ENCODE measurements at places on chromosomes 3 and 15. TPM values are rescaled to one million over a fixed set of nuclear protein-coding genes. Genes with fewer than 3 reads are reported as not detected.

GRCh38 chr3:67418426-67419217, 235.8 kb downstream of the SUCLG2 start:
- no peak for DNase-seq

DNA sequence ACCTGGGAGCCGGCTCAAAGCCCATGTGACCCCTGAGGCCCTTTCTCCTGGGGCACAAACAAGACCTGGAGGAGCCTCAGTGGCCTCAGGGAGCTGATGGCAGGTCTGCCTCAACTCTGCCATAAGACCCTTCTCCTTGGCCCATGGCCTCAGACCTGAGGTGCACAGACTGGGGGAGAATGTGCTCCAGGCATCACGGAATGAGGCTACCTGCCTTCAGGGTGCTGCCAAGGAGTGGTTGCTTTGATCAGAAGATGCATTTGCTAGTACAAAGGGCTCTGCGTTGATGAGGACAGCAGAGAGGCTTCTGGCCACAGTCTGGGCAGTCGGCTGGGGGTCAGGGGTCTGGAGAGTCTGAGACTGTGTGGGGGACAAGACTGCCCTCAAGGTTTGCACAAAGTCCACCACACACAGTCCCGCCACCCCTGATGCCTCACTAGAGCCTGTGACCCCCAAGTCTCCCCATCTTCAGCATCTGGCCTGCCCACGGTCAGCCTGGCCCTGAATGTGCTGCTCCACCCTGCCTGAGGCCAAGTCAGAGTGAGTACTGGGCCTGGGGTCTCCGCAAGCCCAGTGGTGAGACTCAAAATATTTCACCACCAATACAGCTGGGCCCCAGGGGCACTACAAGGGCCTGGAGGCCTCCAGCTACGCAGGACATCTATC, 26.6 kb downstream of the ALDH1L1 start:
- DNase-seq: peak; percentile 63

DNA sequence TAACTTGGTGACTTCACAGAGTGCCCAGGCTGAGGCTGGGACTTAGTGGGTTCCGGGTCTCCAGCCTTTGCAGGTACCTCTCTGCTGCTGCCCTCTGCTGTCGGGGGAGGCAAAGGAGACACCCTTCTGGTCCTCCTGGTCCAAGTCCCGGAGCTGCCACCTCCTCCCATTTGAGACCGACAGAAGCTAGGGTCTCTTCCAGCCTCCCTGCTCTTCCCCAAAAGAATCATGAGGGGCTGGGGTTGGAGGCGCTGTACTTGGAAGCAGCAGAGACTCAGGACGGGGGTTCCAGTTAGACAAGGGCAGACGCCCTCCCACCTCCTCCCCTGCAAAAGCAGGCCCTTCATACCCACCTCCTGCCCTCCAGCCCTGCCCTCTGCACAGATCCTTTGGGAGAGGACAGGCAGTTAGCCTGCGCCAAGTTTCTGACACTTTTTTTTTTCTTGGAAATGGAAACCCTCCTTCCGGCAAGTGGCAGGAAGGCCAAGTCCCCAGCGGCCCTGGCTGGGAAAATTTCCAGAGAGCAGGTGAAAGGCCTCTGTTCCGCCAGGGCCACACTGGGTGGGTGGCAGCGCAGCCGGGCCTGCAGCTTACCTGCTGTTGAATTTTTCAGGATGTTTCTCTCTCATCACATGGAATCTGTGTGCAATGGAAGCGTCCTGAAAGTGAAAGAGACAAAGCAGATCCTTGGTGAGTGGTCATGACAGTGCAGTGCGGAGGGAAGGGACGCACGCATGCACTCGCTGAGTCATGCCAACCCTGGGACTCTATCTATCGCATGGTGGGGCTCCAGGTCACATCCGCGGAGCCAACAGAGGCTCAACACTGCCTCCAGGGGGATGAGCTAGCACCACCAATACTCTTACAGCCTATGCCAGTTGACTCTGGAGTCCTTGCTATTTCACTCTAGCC, 119.9 kb downstream of the DGKG start:
- DNase-seq: no peak

DNA sequence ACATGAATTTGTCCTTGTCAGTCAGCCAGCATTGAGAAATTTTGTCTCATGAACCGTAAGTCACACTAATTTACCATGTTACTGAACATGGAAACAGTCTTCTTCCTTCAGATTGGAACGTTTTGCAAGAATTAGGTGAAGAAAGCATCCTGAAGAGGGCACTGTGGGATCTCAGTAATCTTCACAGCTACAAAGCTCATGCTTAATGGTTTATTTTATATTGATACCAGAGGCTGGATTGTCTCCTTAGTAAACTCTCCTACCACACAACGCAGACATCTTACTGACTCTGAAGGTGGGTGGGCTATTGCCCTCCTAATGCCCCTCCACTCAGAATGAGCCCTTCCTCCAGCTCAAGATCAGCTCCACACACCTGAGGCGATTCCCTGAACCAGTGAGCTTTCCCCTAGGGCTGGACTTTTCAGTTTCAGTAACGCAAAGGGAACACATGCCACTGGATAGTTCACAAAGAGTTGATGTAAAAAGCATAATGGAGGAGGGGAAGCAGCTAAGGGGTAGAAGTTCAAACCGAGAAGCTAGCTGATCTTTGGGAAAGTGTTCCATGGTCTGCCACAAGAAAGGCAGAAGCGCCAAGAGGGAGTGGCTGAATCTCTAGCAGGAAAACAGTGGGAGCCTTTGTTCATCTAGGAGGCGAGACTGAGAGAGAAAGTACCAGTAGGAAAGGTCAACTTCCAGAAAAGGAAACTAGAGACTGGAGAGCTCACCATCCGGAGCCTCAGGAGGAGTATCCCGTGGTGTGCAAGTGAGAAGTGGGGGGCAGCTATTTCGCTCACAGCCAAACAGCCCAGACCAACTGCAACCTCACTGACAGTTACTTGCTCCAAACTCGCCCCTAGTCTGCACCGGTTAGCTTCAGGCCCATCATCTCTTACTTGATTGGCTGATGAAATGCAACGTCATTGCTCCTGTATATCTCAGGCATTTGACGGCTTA, at the start of gene SLC9C1:
Gene SLC9C1 (minus strand): TSS at position 849 of the 954 bp plus-strand sequence. CDS start 7,425 bp downstream, outside the sequence.
- DNase-seq: no peak

DNA sequence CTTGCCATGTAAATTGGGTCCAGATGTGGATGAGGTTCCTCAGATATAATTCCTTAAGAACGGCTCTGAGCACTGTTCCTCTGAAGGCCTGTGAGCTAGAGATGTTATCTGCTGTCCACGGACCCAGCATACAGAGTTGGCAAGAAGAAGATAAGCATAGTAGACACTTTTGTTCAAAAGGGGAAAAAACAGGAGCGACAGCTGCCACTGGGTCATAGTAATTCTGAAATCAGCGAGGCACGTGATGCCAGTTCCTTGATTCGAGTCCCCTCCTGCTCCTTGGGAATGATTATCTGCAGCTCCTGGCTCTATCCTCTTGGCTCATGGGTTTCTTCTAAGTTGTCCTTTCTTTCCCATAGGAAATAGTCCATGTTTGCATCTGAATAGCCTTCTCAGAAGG, 2.5 kb upstream of the RAB7A start:
- no peak for DNase-seq

- DNase-seq: no peak
Observed at GRCh38 chr3:13011573-13012220, 61.5 kb downstream of the IQSEC1 start.

GRCh38 chr3:11635680-11636393, 7.9 kb downstream of the VGLL4 start:
- DNase-seq: no peak

GRCh38 chr3:141410408-141410807, 42.1 kb downstream of the ZBTB38 start:
- no peak for DNase-seq

- DNase-seq: no peak
Observed at GRCh38 chr3:26171006-26171405, 381.1 kb downstream of the OXSM start.

DNA sequence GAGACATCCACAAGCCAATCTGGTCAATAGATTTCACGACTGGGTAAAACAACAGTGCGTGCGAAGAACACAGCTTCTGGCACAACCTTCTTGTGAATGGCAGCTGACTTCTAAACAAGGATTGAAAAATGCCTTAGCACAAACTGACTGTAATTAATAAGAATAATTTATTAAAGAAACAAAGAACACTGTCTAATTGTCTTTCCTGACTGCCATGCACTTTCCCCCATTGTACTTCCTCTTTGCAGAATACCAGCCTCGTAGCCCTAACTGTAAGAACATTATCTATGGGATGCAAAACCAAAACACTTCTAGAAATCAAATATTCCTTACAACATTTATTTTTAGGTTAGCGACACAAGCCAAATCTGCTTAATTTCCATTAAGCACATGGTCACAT, 6.5 kb downstream of the FOXP1 start:
- no peak for DNase-seq

DNA sequence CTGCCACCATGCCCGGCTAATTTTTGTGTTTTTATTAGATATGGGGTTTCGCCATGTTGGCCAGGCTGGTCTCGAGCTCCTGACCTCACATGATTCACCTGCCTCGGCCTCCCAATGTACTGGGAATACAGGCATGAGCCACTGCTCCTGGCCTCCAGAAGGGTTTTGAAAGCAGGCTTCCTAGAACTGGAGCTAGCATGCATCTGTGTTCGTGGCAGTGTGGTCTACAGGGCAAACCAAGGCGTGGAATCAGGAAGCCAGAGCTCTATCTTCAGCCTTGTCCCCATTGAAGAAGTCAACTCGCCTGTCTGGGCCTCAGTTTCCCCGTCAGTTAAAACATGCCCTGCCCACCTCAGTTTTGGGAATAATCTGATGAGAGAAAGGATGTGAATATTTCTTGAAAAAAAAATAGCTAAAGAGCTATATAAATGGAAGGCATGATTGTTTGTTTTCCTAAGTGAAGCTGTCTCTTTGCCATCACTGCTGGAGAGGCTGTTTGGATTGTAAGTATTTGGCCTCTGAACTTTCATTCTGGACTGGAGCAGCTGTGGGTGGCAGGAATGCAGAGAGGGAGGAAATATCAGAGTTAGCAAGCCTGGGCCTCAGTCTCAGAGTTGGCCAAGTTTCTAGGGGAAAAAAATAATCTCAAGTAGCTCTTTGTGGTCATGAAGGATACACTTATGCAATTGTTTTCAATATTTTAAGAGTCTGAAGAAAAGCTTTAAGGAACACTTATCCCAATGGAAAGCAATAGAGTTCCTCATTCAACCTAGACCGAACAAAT, 36.5 kb upstream of the UACA start:
- no peak for DNase-seq

GRCh38 chr15:71844916-71845315, 34.6 kb downstream of the NR2E3 start:
- no peak for DNase-seq

Gene HIGD2B
- not detected for total RNA-seq

Gene CRABP1
- total RNA-seq: 5.2 TPM

Gene ABHD17C
- total RNA-seq: 17.7 TPM

Gene FOXB1
- total RNA-seq: not detected
